Stimulated activated naive CD4-positive, alpha-beta T cell treated with Interleukin-2 at 50 U/mL for 16 hours (primary cell): ENCODE measurements at places on chromosomes 5 and 9.

GRCh38 chr5:107543868-107544267 is 126.9 kb downstream of the EFNA5 start:
- DNase-seq: no peak

GRCh38 chr9:34572092-34572491 is 17.4 kb downstream of the CNTFR start:
- no peak for DNase-seq

GRCh38 chr5:58407042-58407719 is 52.7 kb downstream of the PLK2 start:
- no peak for DNase-seq

- no peak for DNase-seq
Observed at GRCh38 chr5:118224546-118224945, 763.8 kb downstream of the DTWD2 start.

GRCh38 chr9:89234205-89235067 is 55.8 kb upstream of the SHC3 start:
- peak; percentile 19 for DNase-seq

DNA sequence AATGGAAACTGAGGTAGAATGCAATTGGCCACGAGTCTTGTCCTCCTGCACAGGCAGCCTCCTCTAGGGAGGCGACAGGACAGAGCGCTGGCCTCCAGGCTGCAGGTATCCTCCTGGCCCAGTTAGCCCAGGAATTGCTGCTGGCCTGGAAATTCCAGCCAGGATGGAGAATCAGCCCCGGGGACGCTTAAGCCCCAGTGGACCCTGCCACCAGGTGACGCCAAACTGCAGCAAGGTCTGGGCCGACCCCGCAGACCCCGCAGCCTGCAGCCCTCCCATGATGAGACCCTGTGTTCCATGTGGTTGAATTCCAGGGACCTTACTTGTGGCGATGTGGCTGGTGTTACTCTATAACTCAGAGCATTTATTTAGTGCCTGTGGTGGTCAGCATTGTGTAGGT is 7.3 kb downstream of the CACFD1 start:
- DNase-seq: no peak

DNA sequence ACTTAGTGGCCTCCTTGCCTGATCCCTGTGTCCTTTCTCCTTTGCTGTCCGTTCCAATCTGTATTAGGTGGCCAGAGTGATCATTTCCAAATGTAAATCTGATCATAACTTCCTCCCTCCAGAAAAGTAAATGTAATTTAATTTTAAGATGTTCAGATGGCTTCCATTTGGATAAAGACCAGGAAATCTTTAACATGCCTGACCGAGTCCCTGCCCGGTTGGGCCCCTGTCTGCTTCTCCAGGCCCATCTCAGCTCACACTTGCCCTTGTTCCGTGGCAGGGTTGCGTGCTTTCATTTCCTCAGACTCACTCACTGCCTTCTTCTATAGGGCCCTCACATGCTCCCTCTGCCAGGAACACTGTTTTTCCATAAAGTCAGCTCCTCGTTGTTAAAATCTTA is 7.6 kb downstream of the MAP3K1 start:
- no peak for DNase-seq

GRCh38 chr9:83514767-83515166 is 23.4 kb downstream of the FRMD3 start:
- DNase-seq: no peak

DNA sequence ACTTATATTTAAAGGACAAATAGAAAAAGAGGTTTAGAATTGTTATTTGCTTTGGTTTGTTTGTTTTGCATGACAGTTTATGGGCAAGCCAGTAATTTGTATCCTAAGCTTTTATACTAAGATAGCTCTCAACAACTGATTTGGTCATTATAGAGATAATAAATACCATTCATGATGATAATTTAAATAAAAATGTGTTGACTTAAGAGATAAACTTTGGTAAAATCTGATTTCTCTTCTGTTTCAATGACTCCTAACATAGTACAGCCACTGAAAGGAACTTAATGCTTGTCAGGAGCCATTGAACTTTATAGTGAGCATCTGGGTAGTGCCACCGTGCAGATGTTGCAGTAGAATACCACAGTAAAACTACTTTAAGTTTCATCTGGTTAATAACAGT is 160.7 kb upstream of the ACOT12 start:
- no peak for DNase-seq

DNA sequence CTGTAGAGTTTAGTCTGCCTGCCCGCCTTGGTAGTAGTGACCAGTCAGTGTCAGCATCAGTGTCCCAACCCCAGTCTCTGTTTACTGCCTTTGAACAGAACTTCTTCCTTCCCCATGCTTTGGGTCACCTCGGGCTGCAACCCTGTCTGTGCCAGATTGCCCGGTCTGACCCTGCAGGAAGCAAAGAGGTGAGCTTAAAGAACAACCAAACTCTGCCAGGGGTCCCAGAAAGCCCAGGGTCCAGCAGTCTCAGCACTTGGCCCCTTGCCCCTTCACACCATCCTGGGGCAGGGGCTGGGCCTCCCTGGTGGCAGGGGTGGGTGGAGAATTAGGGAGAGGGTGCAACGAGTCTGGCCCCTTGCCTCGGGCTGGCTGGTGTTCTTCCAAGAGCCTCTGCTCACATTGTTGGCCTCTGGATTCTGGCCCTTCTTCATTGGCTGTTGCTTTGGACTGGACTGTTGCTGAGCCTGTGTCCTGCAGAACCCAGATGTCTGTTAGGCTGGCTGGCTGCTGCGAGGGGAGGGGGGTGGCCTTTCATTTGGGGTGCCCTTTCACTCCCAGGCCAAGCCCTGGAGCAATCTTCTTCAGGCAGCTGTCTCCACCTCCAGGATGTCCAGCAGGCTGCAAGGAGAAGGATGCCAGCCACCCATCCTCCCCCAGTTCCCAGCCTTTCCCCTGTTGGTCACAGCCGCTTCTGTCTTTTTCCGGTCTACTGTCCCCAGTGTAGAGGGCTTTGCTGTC is 51.2 kb downstream of the SAR1B start:
- DNase-seq: no peak

DNA sequence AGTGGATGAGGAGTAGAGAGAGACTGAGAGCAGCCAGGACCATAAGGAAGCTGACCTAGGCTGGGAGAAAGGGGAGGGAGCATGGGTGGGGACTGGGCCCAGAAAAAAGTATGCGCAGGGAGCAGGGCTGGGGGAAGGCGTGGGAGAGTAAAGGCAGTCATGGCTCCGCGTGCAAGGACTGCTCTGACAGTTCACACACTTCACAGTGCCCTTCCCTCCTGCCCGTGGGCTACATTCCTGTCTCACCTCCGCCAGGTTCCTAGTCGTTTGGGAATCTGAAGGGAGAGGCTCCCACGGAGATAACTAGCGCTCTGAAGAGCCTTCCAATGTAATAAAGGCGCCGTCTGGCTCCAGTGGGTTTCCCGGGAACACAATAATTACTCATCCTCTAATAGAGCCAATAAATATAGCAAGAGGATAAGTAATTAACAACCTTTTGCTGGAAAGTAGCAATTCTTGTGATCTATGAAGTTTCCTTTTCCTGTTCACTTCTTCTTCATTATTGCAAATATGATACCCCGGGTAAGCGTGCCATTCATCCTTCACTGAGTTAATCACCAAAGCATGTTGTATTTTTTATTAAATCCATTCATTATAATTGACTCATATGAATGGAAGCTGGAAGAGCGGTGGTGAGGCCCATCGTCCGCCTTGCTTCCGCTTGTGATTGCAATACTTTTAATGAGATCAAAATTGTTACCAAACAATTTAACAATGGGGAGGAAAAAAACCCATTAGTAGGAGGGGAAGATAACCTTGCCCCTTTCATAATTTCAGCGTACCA is 39.3 kb downstream of the TTLL11 start:
- no peak for DNase-seq

- DNase-seq: no peak
Observed at GRCh38 chr5:32680183-32680582, 30.9 kb upstream of the NPR3 start.

DNA sequence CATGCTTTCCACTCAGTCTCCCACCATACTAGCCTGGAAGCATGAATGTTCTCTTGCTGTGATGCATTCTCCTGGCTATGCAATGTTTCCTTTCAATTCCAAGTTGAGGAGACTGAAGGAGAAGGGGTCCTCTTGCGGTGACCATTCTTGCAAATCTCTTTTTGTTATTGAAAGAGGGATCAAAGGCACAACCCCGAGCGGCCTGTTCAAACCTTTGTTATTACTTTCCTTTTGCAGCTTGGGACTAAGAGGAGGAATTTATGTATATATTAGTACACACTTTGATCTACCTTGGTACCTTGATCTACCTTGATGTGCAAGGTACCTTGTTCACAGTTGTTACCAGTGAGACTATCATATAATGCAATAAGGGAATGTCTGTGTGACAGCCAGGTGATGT is 147.3 kb downstream of the KCTD16 start:
- DNase-seq: no peak

DNA sequence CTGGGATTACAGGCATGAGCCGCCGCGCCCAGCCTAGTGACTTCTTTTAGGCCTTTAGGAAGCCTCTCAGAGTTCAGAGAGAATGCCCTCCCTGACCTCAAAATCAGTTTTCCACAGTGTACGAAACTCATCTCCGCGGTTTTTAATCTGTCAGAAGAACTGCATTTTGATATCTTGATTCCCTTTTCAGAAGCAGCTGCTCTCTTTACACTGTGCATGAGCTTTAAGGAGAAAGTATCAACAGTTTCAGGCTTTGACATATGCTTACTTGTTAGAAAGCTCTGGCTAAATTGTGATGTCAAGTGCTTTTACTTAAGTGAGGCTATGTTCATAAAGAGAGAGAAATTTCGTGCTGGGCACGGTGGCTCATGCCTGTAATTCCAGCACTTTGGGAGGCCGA is 74.6 kb downstream of the USP20 start:
- DNase-seq: no peak

GRCh38 chr5:16727755-16728325 is 111.0 kb upstream of the RETREG1 start:
- DNase-seq: no peak

GRCh38 chr5:129773376-129773775 is 25.5 kb downstream of the MINAR2 start:
- no peak for DNase-seq

DNA sequence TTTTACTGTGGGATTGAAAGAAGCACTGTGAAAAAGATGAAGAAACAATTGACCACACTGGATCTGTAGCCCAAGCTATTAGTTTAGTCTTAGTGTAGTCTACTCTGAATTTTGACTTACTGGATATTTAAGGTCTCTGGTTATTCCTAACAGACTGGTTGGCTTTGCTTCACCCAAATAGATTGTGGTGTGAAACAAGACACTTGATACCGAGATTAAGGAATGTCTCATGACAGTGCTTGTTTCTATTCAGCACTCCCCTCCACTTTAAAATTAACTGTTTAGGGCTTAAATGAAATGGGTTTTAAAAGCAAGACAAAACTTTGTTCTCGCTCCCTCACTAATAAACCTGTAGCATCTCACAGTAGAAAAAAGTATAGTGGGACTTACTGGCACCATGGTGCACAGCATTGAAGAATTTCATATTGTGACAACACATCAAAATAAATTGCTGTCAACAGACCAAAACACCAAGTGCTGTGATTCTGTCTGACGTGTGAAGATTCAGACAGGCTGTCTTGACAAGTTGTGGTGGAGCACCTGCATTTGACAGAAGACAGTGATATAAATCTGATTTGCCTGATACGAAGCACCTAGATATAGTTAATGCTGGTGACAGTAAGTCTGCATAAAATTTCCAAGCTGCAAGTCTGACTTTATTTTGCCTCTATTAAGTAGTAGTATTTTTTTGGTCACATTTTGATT is 73.1 kb downstream of the PBX3 start:
- DNase-seq: no peak

- DNase-seq: no peak
Observed at GRCh38 chr9:122398371-122398924, 27.6 kb downstream of the PTGS1 start.

GRCh38 chr5:150317048-150318003 is 14.6 kb upstream of the ARSI start:
- DNase-seq: no peak

DNA sequence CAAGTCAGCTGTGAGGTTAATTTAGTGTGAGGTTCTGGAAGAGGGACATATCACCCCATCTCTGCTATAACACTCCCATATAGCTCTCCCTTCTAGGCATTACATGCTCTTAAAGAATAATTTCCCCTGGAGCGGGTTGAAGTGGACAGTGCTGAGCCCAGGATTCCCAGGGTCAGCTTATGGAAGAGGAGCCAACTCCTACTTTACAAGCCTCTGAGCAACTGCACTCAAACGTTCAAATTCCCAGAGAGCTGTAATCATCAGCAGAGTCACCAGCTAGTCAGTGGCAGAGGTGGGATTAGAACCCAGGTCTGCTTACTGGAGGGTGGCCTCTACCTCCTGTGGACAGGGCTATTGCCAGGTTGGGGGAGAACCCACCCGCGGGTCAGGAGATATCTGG is 1.4 kb downstream of the NEURL1B start:
- DNase-seq: no peak

- DNase-seq: no peak
Observed at GRCh38 chr5:61409568-61409967, 77.5 kb downstream of the ZSWIM6 start.

GRCh38 chr5:120550358-120550757 is 86.3 kb downstream of the PRR16 start:
- DNase-seq: no peak

DNA sequence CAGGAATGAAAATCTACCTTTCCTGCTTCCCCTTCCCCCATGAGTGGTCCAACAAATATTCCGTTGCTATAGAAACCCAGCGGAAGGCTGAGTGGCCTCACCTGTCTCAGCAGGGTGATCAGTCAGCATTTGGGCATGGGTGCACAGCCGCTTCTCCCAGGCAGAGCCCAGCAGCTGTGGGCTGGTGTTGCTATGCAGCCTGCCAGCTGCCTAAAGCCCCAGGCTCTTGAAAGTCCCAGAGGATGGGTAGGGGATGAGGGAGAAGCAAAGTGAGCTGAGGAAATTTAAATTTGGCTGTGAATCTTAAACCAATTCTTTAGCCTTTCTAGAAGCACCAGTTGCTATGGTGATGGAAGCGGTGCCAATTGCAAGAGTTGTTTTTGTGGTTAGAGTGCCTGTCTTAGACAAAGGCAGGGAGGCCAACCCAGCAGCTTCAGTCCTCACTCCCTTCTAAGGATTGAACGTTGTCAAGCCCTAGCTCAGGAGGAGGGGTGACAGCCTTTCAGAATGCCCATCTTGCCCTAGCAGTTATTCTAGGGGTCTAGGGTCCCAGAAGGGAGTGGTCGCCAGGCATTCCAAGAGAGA is 151.5 kb upstream of the PITX1 start:
- no peak for DNase-seq
